ENCODE measurements at places on chromosomes 5 and 9. TPM values are rescaled to one million over a fixed set of nuclear protein-coding genes. Genes with fewer than 3 reads are reported as not detected.

The MRPL50 gene
- total RNA-seq: 14.1 TPM

The CEP72 gene
- 2.4 TPM for total RNA-seq

The PCDHGA11 gene
- 4.0 TPM for total RNA-seq

The SLC9A3 gene
- total RNA-seq: 0.51 TPM

The PCDHA12 gene
- not detected for total RNA-seq

The GALT gene
- total RNA-seq: 23.5 TPM

The TNFAIP8 gene
- total RNA-seq: 8.5 TPM

The CNTNAP3B gene
- 34.4 TPM for total RNA-seq

The NTRK2 gene
- total RNA-seq: not detected

The IRX4 gene
- total RNA-seq: not detected

The GPSM1 gene
- total RNA-seq: 28.2 TPM

The NR5A1 gene
- not detected for total RNA-seq

The ELAVL2 gene
- 0.25 TPM for total RNA-seq

All from dermis microvascular lymphatic vessel endothelial cell (primary cell).